ENCODE measurements at places on chromosomes 4 and X.

- no peak for DNase-seq
Measured at GRCh38 chr4:125243789-125244397, 70.9 kb upstream of the FAT4 start.

DNA sequence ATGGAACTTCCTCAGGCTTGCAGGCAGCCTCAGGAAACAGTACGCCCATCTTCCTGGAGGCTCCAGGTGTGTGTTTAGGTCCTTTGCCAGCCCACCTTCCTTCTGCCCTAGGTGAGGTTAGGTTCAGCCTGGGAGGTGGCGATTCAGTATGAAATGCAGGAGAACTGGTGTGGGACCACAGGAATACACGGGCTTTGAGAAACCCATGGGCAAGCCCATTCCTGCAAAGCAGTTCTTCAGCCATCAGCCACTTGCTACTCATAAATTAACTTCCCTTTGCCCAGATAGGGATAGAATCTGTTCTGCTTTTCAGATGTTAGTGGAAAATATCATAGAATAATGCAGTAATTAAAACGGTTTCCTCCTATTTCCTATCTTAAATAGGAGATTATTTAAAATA, 32.2 kb downstream of the TBC1D14 start:
- DNase-seq, result no peak

- no peak for DNase-seq
Measured at GRCh38 chrX:19879181-19879580, 8.2 kb downstream of the SH3KBP1 start.

GRCh38 chr4:123390846-123391456, 5.6 kb upstream of the SPRY1 start:
- no peak for DNase-seq

- no peak for DNase-seq
Measured at GRCh38 chrX:65689377-65689776, 21.9 kb downstream of the MSN start.

DNA sequence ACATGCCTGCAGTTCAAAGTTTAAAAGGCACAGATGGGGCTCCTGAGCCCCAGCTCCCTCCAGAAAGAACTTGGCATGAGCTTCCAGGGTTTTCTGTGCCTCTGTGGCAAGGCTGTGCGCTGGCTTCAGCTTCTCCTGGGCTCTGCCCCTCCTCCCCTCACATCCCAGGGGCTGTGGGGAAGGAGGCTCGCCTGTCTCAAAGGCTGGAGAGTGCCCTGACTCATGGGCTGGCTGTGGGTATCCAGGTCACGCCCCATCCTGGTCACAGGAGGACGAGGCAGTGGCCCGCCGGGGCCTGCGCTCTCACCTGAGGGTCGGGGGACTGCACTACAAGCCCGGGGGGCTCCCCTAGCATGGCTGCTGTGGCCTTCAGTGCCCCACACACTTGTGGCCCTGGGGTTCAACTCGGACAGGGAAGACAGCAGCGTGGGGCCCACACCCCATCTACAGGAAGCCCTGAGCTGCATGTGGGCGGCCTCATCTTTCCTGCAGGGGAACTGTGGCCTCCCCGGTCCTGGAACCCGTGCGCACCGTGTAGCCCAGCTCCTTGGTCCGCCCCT, 17.9 kb downstream of the LRPAP1 start:
- DNase-seq, result no peak

GRCh38 chr4:79308971-79309370, 16.9 kb downstream of the NAA11 start:
- no peak for DNase-seq

- DNase-seq, result no peak
Measured at GRCh38 chr4:186953599-186954260, 230.1 kb upstream of the FAT1 start.

All from stimulated activated CD8-positive, alpha-beta memory T cell treated with anti-CD3 and anti-CD28 coated beads, Interleukin-4, amount 100 ng/mL, for 4 hours (primary cell).